AML-193 (cell line): ENCODE measurements at places on chromosomes 4 and X.

- no peak for DNase-seq
Measured at GRCh38 chrX:71367396-71367795, 1.2 kb downstream of the TAF1 start.

DNA sequence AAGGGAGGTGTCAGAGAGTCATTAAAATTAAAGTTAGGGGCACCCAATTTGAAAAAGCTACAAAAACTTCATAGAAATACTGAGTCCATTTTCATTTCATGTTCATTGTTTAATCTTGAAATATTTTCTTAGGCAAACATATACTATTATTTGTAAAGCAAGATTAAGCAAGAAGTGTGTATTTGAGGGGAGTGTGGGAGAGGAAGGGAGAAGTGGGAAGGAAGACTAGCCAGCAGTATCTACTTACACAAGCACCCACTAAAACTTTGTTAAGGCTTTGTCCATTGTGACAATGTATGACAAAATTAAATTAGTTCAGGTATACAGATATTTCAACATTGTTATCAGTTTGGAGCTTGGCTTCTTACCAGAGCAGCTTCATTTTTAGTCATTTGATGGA, 222.9 kb downstream of the ARHGAP24 start:
- DNase-seq: peak; percentile 42

GRCh38 chr4:48243429-48243828, 26.2 kb downstream of the TEC start:
- DNase-seq: no peak

GRCh38 chr4:20698820-20699219, 1.4 kb upstream of the PACRGL start:
- no peak for DNase-seq

DNA sequence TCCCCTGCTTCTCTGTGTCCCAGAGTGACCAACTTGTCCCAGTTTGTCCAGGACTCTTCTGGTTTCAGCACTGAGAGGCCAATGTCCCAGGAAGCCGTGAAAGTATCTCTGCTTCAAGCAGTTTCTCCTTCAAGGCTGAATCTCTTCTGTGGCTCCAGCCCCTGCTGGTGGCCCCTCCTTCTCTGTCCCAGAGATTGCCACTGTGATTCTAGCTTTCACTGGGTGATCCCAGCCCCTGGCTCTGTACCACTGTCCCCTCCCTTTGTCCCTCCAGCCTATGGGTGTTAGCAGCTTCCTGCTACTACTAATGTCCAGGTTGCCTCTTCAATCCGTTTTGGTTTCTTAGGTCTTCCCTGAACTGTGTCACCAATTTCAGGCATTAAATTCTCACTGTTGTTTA, 70.5 kb downstream of the SOX3 start:
- no peak for DNase-seq
